ENCODE measurements at places on chromosomes 7 and 10.

DNA sequence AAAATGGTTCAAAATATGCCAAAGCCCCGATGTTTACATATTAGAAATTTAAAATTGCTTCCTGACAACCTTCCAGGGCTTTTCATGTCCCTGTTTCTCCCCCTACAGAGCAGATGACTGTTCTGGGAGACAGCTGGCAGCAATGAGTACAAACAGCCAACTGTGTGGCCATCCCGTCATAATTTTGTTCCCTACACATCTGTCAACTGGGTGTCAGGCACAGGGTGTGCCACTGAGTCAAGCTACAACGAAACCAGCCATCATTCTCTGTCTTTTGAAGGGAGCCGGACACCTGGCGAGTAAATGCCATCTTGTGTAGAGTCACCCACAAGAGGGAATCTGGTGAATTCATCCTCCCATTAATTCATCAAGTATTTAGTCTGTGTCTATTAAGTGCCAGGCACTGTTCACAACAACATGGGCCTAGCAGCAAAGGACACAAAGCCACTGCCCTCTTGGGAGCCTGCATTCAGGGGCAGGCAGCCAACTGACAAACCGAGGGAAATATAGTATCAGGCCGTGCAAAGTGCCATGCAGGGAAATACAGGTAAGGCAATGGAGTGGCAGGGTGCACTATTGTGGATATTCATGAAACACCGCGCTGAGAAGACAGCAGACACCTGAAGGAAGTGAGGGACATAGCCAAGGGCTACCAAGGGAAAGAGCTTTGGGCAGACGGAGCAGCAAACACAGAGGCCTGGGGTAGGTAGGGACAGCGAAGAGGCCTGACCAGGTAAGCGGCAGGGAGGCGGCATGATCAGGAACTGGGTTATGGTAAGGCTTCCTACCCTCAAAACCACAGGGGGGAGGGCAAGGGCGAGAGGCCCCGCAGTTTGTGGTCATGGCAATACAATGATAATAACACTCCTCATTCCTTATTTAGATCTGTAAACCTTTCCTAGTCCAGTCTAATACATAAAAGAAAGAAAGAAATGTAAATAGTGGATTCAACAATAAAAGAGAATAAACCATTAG is 213.6 kb downstream of the FAM107B start:
- DNase-seq, result no peak

- no peak for DNase-seq
Measured at GRCh38 chr10:104424719-104425118, 71.1 kb downstream of the CFAP58 start.

DNA sequence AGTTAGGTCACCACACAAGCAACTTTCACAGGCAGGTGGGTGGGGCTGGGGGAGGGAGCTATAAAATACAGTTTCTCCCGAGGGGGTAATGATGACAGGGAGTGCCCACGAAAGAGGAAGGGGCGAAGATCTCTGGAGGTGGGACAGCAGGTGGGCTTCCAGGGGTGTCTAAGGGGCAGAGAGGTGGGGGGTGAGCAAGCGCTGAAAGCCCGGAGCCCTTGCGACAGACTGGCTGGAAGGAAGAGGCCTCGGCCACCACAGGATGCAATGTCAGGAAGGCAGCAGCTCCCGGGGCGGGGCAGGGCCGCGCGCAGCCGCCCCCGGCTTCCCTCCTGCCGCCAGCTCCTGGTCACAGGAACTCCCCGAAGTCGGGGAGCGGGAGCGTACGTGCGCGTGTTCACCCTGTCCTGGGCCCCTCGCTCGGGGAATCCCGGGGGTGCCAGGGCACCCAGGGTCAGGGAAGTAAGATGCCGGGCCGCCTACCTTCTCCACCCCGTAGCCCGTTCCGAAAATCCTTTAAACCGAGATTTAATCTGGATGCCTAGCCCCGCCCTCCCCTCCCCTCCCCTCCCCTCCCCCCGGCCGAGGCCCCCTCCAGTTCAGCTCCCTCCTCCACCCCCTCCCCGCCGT is 105.2 kb upstream of the PPIF start:
- DNase-seq, result peak; percentile 81

DNA sequence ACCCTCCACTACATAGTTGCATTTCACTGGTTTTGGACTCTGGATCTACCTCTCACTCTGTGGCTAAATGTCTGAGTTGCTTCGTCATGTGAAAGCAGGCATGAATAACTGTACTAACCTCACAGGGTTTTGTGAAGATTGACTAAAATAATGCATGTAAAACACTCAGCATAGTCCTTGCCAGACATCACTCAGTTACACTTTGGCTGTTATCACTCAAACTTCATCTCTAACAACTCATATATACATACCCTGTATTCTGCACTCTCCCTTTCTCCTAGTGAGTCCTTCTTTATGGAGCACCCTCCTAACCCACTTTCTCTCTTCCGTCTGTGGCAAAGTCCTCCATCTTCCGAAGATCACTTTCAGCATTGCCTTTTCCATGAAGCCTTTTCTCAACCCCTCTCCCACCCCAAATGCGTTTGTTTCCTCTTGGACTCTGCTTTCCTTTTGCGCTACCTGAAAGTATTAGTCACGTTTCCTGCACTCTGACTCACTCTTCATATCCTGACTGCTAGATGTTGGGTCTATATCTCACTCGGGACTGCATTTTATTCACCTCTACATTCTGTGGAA is 72.6 kb downstream of the OSBPL3 start:
- no peak for DNase-seq

DNA sequence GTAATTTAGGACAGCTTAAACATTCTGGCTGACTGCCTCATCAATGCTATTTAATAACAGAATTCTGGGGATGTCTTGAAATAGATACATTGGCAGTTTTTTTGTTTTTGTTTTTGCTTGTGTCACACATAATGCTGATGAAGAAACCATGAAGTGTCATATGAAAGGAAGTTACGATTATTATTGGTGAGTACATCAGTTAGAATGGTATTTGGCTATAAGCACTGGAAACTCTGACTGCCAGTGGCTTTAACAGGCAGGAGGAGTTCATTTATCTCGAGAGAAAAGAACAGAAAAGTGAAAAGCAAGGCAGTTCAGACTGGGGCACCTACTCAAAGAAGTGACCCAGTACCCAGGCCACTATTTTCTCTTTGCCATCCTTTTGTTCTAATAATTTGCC is 18.1 kb downstream of the LSM8 start:
- DNase-seq, result no peak

DNA sequence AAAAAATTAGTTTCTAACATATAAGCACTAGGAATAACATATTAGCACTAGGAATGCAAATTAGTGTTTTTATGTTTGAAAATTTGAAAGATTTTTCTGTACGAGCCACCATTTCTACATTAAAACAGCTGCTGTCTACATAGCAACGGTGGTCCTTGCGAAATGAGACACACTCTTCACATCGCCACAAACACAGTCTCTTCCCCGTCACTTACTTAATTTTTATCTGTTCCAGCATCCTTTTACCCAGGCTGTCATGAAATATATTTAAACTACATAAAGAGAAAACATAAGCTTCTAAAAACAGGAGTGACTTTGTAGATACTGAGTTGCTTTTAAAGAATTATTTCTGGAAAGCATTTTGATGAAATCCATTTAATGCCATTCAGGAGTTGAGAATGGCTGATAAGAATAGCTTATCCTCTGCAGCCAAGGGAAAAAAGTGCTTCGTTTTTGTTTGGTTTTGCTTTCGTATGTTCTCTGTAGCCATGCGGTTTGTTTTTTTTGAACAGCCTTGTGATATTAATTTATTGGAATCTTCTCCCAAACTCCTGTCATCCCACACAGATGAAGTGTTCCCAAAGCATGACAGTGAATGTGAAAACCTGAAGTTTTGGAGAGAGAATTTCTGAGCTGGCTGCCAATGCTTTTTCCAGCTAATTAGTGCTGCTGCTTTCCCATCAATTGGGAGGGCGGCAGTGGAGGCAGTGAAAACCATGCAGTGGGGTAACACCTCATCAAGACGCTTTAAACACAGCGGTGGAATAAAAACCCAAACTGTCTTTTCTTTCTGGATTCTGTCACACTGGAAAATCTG is 603.7 kb upstream of the ADARB2 start:
- DNase-seq, result no peak

DNA sequence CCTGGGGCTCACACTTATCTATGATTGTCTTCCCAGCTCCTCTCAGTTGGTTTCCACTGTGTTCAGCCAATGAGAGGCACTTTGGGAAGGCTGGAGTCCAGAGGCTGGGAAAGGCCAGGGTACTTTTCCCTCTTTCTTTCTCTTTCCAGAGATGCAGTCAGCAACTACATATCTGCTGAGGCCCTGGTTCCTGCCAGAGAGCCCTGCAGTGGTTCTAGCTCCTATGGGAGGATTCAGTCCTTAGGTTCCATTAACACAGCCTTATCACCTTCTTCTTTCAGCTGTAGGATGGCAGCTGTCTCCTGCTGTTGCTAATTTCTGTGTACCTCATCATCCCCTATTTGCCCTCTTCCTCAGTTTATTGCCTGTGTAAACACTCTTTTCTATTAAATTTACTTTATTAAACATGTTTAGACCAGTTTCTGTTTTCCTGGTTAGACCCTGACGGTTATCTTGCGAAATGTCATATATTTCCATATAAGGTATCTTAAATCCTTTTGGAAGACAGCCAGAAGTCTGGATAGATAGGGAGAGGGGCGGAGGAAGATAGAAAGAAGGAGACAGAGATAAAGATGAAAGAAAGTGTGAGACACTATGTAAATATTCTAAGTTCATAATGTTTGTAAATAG is 100.3 kb downstream of the HGF start:
- no peak for DNase-seq

DNA sequence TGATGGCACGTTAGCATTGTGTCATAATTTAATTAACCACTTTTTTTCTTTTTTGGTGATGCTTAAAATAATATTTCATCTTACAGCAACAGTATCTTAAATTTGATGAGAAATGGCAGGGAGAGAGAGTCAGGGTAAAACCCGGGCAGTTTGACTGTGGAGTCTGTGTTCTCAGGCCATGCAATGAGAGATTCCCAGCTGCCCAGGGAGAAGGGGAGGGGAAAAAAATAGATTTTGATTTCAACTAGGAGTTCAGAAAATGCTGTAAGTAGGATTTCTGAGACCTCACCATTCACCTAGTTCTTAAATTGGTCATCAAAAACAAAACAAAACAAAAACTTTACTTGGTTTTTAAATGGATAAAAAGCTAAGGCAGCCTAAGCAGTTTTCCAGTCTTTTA is 37.4 kb upstream of the XPNPEP1 start:
- no peak for DNase-seq

GRCh38 chr7:41878309-41879295 is 175.7 kb upstream of the INHBA start:
- DNase-seq, result no peak

GRCh38 chr10:79471776-79472175 is 26.4 kb upstream of the ZCCHC24 start:
- no peak for DNase-seq

DNA sequence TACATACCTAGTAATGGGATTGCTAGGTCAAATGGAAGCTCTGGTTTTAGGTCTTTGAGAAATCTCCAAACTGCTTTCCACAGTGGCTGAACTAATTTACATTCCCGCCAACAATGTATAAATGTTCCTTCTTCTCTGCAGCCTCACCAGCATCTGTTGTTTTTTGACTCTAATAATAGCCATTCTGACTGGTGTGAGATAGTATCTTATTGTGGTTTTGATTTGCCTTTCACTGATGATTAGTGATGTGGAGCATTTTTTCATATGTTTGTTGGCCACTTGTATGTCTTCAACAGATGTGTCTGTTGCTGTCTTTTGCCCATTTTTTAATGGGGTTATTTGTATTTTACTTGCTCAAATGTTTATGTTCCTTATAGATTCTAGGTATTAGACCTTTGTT is 675.5 kb downstream of the SUGCT start:
- DNase-seq, result no peak

DNA sequence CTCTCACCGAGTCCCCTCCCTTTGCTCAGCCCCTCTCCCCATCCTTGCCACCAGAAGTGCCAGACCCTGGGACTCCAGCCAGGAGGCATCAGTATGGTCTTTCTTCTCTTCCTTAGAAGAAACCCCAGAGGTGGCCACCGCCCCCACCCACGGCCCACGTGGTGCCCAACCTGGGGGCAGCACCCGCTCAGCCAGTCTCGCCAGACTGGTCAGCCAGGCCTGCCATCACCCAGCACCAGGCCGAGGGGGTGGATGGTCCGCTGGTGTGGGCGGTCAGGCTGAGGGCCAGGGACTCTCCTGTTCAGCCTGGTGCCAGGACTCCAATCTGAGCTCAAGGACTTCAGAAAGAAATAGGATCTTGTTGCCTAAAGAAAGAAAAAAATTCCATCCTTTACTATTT is 5.8 kb upstream of the CLDN4 start:
- DNase-seq, result no peak

DNA sequence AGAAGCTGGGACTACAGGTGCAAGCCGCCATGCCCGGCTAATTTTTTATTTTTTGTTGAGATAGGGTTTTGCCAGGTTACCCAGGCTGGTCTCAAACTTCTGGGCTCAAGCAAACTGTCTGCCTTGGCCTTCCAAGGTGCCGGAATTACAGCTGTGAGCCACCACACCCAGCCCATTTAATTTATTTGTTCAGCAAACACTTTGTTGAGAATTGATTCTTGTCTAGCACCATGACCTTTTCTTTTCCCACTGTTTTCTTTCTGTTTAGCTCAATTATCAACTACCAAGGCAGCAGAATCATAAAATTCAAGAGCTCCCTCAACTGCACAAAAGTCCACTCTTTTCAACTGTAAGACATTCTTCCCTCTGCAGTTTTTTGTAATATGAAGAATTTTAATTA is 47.8 kb upstream of the PARD3 start:
- no peak for DNase-seq

DNA sequence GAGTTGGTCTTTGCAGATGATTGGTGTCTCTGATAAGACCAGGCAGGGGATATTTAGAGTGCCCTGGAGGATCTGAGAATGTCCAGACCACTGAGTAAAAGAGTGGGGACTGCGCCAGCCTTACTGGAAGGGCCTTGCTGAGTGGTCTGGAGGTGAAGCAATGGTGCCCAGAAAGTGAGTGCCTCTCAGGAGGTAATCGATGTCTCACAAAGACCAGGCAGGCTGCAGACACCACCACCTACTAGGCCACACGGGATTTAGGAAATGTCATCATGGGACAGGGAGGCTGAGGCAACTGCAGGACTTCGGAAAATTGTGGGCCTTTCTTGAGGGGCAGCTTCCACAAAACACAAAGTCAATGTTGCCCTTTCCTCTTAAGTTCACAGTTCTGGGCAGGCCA is 57.2 kb upstream of the STEAP1B start:
- no peak for DNase-seq

GRCh38 chr7:39733881-39734632 is 110.7 kb downstream of the RALA start:
- DNase-seq, result no peak

- no peak for DNase-seq
Measured at GRCh38 chr10:60732807-60733516, 45.3 kb upstream of the CDK1 start.

GRCh38 chr10:64528294-64529002 is 1007.2 kb downstream of the REEP3 start:
- DNase-seq, result no peak

DNA sequence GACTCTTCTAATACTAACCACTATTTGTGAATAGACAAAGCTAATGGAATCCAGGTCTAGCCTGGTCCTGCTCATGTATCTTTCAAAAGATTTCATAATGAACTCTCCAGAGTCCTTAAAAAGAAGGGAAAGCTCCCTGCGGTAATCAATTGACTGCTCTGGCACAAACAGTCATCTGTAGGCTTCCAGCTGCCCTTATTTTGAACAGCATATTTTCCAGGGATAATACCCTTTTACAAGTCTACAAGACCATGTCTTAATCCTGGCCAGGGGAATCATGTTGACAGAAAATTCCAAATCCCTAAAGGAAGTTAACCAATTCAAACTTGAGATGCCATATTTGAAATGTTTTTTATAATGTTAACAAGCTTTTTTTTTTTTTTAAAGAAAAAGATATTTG is 34.6 kb downstream of the ADAM12 start:
- no peak for DNase-seq

- no peak for DNase-seq
Measured at GRCh38 chr7:130758429-130759056, 24.5 kb upstream of the KLF14 start.
